ENCODE measurements at places on chromosomes 12 and 14.

DNA sequence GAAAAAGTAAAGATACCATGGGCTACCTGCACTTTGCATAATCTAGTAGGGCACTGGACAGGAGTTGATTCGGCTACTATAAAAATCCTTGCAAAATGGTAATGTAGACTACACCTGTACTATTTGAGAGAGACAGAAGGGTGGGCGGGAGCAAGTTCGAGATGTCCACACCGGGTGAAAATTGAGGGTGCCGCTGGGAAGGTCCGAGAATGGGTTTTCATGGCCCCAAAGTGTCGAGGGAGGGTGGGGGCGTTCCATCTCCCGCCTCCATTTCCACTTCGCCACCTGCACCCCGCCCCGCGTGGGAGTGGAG is 648 bp downstream of the SNX6 start:
- DNase-seq = no peak

DNA sequence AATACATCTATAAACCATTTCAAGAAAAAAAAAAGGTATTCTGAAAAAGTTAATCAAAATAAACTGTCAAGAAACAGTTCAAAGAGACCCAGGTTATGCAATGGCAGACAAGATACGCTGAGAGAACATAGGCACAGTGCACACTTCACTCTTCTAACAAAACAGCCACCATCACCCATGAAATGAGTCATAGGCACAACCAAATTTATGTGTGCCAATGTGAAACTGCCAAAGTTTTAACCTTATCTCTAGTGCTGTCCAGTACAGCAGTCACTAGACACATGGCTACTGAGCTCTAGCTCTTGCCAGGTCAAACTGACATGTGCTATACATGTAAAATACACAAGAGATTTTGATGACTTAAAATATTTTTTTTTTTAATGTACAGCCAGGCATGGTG is 1.4 kb downstream of the CEP128 start:
- no peak for DNase-seq

- DNase-seq = peak; percentile 76
Observed at GRCh38 chr12:6425590-6426531, 18.9 kb upstream of the CD27 start.

- DNase-seq = no peak
Observed at GRCh38 chr12:116666305-116666673, 71.6 kb downstream of the SPRING1 start.

GRCh38 chr14:28130610-28131284 is 635.8 kb upstream of the FOXG1 start:
- DNase-seq = no peak

- DNase-seq = no peak
Observed at GRCh38 chr12:124537525-124538193, 29.8 kb downstream of the NCOR2 start.

- DNase-seq = peak; percentile 55
Observed at GRCh38 chr12:94650143-94651056, at the start of gene TMCC3. Gene TMCC3 (minus strand): TSS chr12:94650557. CDS start chr12:94650430, 127 bp downstream.

GRCh38 chr14:100677554-100678468 is 48.9 kb upstream of the DLK1 start:
- peak; percentile 30 for DNase-seq

Data from inflammatory macrophage treated with lipopolysaccharide for 4 hours (primary cell).